ENCODE measurements at places on chromosomes 4 and X.

DNA sequence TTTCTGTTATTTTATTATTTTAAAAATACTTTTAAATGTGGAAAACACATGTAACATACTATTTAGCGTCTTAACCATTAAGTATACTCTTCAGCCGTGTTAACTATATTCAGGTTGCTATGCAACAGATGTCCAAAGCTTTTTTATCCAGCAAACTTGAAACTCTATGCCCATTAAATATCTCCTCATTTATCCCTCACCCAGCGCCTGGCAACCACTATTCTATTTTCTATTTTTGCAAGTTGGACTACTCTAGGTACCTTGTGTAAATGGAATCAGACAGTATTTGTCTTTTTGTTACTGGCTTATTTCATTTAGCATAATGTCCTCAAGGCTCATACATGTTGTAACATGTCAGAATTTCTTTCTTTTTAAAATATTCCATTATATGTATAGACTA is 174.6 kb downstream of the PCDH10 start:
- no peak for DNase-seq

GRCh38 chrX:152641256-152641875 is 3.7 kb downstream of the GABRQ start:
- no peak for DNase-seq

GRCh38 chrX:110060846-110061537 is 58.1 kb downstream of the TMEM164 start:
- DNase-seq, result no peak

GRCh38 chrX:44291468-44292092 is 51.9 kb downstream of the EFHC2 start:
- no peak for DNase-seq

GRCh38 chr4:2442175-2442993 is 23.6 kb downstream of the CFAP99 start:
- DNase-seq, result no peak

- DNase-seq, result no peak
Measured at GRCh38 chr4:168621806-168622589, 125.1 kb downstream of the PALLD start.

- DNase-seq, result no peak
Measured at GRCh38 chrX:34875204-34875603, 67.4 kb upstream of the FAM47B start.

- DNase-seq, result no peak
Measured at GRCh38 chr4:119211867-119212233, 663 bp upstream of the USP53 start.

DNA sequence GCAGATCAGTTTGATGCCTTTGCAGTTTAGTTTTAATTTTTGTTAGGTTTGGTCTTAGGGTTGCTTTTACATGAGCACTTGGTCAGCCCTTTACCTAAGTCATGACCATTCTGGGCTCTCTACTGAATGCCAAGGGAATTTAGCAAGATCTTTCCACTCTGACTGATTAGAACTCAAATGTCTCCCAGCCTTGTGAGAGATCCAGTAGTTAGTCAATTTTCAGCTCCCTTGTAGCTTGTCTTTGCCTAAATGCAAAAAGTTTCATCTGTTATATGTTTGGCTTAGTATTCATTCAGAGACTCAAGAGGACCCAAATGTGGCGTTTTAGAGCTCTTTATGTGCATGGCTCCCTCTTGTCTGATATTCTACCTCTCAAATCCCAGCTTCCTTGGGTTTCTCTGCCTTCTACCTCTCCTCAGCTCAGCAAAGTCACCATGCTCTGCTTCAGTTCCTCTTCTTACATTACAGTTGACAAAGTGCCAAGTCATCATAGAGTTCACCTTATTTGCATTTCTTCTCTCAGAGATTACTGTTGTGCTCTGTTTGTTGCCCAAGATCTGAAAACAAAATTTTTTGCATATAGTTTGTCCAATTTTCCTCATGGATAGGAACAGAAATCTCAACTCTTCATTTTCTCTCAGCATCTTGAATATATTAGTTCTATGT is 17.5 kb upstream of the JAKMIP1 start:
- DNase-seq, result no peak

DNA sequence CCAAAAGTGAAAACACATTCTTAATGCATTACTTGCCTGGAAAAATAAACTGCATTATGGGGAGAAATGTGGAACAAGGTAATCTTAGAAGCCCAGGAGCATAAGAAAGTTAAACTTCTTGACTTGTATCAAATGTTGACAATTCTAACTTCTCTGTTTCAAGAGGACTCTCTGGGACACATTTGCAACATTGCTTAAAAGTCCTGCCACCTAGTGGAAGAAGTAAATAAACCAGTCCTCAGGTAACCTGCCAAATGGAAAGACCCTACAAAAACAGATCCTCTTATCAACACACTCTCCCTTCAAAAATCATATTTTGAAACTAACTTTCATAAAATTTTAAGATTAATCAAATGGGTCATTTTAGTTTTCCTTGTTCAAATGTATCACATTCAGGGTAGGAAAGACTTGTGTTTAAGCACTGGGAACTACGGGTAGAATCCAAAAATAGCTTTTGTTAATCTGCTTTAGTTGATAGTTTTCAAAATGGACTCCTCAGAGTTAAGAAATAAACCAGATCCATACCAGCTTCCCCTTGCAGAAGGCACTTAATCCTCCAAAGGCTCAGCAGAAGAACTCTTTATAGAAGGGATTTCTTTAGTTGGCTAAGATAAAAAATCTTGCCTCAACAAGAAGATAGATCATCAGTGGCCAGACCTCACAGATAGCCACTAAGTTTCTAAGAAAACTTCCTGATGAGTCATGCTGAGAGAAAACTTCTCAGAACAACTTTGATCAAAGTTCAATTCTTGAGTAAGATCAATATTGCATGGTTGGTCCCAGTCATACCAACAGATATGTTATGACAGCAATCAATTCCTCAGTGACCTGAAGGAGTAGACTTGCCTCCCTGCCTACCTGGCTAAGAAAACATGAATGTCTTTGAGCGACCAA is 141.7 kb downstream of the HHIP start:
- DNase-seq, result no peak

GRCh38 chrX:14697451-14697850 is 168.1 kb downstream of the GLRA2 start:
- no peak for DNase-seq

Measured in activated naive CD4-positive, alpha-beta T cell (primary cell).